ENCODE measurements at places on chromosomes 7 and 10.

DNA sequence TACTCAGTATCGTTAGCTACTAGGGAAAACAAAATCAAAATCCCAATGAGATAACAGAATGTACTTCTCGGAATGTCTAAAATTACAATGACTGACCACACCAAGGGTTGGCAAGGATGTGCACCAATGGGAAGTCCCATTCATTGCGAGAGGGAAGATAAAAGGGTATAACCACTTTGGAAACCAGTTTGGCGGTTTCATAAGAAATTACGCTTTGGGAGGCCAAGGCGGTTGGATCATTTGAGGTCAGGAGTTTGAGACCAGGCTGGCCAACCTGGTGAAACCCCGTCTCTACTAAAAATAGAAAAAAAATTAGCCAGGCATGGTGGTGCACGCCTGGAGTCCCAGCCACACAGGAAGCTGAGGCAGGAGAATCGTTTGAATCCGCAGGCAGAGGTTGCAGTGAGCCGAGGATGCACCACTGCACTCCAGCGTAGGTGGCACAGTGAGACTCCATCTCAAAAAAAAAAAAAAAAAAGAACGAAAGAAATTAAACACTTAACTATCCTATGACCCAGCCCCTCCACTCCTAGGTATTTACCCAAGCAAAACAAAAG is 7.6 kb downstream of the HACD1 start:
- DNase-seq: no peak

GRCh38 chr7:69871886-69872569 is 273.8 kb downstream of the AUTS2 start:
- DNase-seq: no peak

GRCh38 chr7:16930946-16931345 is 49.2 kb upstream of the AGR3 start:
- no peak for DNase-seq

DNA sequence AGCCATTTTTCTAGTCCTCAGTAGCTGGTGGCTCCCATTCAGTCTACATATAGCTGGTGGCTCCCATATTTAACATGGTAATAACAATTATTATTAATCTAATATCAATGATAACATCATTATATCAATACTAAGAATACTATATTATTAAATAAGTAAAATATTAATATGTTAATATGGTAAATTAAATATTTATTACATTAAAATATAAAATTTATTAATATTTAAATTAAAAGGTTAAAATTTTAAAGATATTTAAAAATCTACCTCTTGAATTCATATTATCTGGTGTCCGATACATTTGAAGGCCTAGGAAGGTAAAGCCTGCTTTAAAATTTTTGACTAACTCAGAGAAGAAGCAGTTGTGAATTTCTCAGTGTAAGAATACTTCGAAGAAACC is 69.8 kb downstream of the SPAG6 start:
- no peak for DNase-seq

DNA sequence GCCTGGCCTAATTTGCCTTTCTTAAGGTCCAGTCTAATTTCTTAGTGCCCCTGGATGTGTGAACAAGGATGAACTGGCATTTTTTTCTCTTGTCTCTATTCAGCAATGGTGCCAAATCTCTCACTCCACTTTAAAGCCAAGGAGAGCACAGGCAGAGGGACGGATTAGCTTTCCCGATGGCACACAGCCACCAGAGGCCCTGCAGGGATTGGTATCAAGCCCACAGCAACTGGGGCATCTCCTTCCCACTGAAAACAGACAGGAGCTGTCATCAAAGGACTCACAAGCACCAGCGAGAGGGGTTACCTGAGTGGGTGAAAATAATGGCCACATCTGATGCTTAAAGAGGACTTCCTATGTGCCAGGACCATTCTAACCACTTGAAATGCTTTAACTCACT is 83.1 kb downstream of the ITIH5 start:
- DNase-seq: no peak

All from stimulated activated CD4-positive, alpha-beta T cell treated with anti-CD3 and anti-CD28 coated beads, Interleukin-15, amount 100 ng/mL, for 24 hours (primary cell).